ENCODE measurements at places on chromosomes 16 and 17. TPM values are rescaled to one million over a fixed set of nuclear protein-coding genes. Genes with fewer than 3 reads are reported as not detected.

Gene RPS15A
- total RNA-seq, result 767 TPM

Gene RCVRN
- total RNA-seq, result 0.48 TPM

Gene RND2
- total RNA-seq, result 0.56 TPM

DNA sequence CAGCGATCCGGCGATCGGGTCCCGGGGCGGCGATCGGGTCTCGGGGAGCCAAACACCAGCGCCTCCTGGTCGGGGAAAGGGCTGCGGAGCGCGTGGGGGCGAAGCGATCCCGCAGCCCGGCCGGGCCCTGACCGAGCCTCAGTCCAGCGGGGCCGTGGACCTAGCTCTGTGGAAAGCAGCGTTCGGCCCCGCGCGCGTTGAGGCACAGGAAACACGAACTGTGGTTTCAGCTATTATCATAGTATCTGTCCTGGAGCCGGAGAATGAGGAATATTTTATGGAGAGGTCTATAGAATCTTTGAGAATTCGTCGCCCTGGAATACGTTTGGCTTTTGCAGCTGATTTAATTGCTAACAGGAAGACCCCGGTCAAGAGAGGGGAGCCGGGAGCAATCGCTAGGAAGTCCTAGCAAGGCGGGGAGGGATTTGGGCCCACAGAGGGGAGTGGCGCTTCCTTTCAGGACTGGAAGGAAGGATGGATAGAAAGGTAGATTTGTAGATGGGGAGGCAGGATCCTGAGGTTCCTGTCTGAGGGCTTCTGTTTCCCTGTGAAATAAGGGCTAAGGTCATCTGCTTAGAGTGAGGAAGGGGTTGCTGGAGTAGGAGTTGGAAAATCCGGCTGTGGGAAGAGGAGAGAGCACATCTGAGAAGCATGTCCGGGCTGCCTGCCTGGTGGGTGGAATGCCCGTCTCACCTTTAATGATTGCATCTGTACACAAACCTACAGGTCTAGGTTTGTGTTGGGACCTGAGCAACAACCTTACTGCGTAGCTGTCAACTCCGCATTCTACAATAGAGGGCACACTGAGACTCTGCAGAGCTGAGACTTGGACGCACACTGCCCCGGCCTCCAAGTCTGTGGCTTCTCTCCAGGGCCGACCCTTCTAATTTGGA, 770 bp downstream of the CCNF start:
- H3K27me3 ChIP-seq, result no peaks in the 10 kb centered on the region
- peaks cover 23% of the 10 kb centered on the region for H3K36me3 ChIP-seq
- H3K4me1 ChIP-seq, result peaks cover 17% of the 10 kb centered on the region
- H3K27ac ChIP-seq, result peak overlapping the region; percentile 49
- peak overlapping the region; percentile 76 for H3K4me3 ChIP-seq

GRCh38 chr16:66212428-66212827, 154.1 kb upstream of the CDH5 start:
- H3K27ac ChIP-seq, result no peak overlapping the region
- no peak overlapping the region for H3K4me3 ChIP-seq
- DNase-seq, result no peak
- H3K27me3 ChIP-seq, result no peaks in the 10 kb centered on the region

- peak overlapping the region; percentile 63 for H3K4me3 ChIP-seq
- no peak for DNase-seq
- no peak overlapping the region for H3K27ac ChIP-seq
- no peaks in the 10 kb centered on the region for H3K27me3 ChIP-seq
- no peaks in the 10 kb centered on the region for H3K36me3 ChIP-seq
- no peaks in the 10 kb centered on the region for H3K4me1 ChIP-seq
Observed at GRCh38 chr17:36182176-36183000, 6.0 kb upstream of the TBC1D3B start.

GRCh38 chr17:75695830-75696271, 25.4 kb upstream of the ITGB4 start:
- H3K4me3 ChIP-seq, result no peak overlapping the region
- peaks cover 57% of the 10 kb centered on the region for H3K36me3 ChIP-seq
- H3K27ac ChIP-seq, result peak overlapping the region; percentile 85
- no peaks in the 10 kb centered on the region for H3K27me3 ChIP-seq

DNA sequence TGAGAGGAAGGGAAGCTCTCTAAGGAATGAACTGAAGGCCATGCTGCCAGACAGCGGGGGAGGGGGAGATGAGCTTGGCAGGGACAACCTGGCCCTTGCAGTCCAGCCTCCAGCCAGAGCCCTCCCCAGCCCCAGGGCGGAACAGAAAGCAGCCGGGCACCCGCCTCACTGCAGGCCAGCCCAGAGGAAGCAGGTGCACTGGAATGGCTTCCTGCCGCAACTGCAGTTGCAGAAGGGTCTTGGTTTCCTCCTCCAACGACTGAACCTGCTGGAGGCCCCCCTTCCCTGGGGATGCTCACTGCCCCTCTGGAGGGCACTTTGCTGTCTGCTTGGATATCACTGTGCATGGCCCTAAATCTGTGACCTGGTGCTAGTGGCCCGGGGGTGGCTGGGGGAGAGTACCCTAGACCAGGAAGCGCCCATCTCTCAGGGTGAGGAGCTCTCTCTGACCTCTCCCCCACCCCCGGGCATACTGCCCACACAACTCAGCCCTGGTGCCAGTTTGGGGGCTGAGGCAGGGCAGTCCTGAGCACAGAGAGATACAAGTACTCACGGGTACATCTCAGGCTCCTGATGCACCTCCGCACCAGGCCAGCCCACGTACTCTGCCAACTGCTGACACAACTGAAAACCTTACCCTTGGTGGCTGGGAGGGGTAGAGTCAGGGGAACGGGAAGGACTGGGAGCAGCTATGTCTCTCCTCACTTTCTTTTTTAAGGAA, 41.1 kb downstream of the MYO18A start:
- H3K27ac ChIP-seq, result peak overlapping the region; percentile 92
- peak overlapping the region; percentile 35 for H3K4me3 ChIP-seq
- peaks cover 76% of the 10 kb centered on the region for H3K4me1 ChIP-seq
- H3K27me3 ChIP-seq, result no peaks in the 10 kb centered on the region
- H3K36me3 ChIP-seq, result peaks cover 11% of the 10 kb centered on the region
- DNase-seq, result peak; percentile 72

DNA sequence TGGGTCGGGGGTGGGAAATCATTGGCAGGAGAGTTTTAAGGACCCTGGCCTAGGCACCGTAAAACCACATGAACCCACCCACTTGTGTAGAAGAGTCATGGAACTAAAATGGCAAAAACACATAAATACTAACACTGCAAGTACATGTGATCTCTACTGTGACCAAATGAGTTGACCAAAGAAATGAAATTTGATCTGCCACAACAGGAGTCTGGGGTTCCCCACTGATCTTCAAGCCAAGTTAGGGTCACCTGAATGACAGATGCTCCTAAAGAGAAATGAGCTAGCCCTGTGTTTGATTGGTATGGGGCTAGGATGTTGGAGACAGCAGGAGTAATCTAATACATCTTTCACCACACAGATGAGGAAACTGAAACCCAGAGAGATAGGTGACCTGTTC, 21.5 kb upstream of the SKAP1 start:
- H3K4me1 ChIP-seq, result no peaks in the 10 kb centered on the region
- no peak overlapping the region for H3K4me3 ChIP-seq
- H3K27me3 ChIP-seq, result peaks cover 23% of the 10 kb centered on the region

DNA sequence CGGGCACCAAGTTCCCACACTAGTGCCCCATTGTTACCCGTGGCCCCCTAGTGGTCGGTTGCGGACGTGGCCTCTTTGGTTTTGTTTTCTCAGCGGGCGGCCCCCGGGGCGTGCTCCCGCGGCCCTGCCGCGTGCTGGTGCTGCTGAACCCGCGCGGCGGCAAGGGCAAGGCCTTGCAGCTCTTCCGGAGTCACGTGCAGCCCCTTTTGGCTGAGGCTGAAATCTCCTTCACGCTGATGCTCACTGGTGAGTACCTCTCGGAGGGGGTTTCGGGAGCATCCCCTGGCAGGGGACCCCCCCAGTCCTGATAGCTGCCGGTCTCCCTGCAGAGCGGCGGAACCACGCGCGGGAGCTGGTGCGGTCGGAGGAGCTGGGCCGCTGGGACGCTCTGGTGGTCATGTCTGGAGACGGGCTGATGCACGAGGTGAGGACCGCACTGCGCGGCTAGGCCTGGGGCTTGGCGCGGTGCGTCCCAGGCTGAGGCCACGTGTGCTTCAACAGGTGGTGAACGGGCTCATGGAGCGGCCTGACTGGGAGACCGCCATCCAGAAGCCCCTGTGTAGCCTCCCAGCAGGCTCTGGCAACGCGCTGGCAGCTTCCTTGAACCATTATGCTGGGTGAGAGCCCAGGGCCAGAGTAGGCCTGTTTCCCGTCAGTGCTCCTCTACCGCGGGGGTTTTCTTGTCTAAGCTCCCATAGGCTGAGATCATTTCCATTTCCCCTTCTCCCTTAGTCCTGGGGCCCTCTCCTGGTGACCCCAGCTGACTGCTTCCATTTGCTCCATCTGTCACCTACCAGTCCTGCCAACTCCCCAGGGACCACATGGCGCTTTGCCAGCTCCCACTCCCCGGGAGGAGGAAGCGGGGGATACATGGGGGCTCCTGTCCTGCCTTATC, 1.7 kb downstream of the SPHK1 start:
- no peak overlapping the region for H3K27ac ChIP-seq
- peak; percentile 81 for DNase-seq
- no peaks in the 10 kb centered on the region for H3K27me3 ChIP-seq

- no peak overlapping the region for H3K4me3 ChIP-seq
- H3K27me3 ChIP-seq, result no peaks in the 10 kb centered on the region
- no peak overlapping the region for H3K27ac ChIP-seq
- no peaks in the 10 kb centered on the region for H3K4me1 ChIP-seq
- DNase-seq, result no peak
Observed at GRCh38 chr16:89517128-89517527, 8.9 kb downstream of the SPG7 start.

DNA sequence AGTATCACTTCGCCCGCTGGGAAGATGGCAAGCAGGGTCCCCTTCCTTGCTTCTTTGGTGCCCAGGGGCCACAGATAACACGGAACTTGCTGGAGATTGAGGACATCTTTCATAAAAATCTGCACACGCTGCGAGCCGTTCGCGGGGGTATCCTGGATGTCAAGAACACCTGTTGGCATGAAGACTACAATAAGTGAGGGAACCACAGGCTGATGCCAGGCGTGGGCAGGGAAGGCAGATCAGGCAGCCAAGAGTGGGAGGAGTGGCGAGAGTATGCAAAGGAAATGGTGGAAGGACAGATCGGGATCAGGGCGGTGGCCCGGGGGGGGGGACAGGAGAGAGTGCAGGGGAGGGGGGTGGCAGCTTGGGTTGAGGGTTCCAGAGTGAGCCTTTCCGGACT, 22.2 kb downstream of the DNAH2 start:
- no peaks in the 10 kb centered on the region for H3K27me3 ChIP-seq
- H3K4me3 ChIP-seq, result no peak overlapping the region
- no peak overlapping the region for H3K27ac ChIP-seq
- no peaks in the 10 kb centered on the region for H3K4me1 ChIP-seq
- DNase-seq, result no peak
- H3K36me3 ChIP-seq, result no peaks in the 10 kb centered on the region

DNA sequence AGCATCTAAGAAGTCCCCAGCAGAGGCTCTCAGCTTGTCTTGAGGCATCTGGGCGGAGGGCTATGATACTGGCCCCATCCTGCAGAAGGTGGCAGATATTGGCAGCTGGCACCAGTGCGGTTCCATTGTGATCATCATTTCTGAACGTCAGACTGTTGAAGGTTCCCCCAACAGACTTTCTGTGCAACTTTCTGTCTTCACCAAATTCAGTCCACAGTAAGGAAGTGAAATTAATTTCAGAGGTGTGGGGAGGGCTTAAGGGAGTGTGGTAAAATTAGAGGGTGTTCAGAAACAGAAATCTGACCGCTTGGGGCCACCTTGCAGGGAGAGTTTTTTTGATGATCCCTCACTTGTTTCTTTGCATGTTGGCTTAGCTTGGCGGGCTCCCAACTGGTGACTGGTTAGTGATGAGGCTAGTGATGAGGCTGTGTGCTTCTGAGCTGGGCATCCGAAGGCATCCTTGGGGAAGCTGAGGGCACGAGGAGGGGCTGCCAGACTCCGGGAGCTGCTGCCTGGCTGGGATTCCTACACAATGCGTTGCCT, at the start of gene CIITA:
Gene CIITA (plus strand): TSS at position 404 of the 543 bp plus-strand sequence. CDS start 129 bp downstream, at position 533.
- DNase-seq, result peak; percentile 70
- H3K4me1 ChIP-seq, result peaks cover 66% of the 10 kb centered on the region
- no peaks in the 10 kb centered on the region for H3K36me3 ChIP-seq
- H3K27ac ChIP-seq, result peak within 1 kb of the TSS; percentile 82
- H3K27me3 ChIP-seq, result no peaks in the 10 kb centered on the region

DNA sequence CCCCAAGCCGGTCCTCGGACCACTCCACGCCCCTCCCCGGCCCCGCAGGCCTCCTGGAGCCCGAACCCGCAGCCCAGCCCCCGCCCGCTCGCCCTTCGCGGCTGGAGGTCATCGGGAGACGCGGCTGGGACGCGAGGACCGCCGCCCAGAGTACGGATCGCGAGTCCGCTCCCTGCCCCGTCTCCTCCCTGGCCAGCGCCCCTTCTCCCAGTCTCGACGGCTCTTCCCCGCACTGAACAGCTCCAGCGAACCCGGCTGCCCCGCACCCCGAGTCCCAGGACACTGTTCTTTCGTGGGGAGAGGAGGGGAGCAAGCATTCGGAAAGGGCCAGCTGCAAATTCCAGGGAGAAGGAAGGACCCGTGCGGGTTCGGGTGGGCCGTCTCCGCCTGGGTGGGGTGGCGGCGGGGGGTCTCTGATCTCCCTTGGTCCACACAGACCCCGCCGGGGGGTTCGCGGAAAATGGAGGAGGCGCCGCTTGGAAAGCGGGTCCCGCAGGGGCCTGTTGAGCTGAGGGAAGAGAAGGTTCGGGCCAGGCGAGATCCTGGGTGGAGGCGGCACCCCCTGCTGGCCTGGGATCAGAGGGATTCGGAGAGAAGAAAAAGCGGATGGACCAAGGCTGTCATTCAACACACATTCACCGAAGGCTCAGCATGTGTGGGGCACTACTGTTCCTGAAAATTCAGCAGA, 632 bp upstream of the RTN4RL1 start:
- H3K4me1 ChIP-seq, result peaks cover 35% of the 10 kb centered on the region
- peak; percentile 79 for DNase-seq
- H3K36me3 ChIP-seq, result no peaks in the 10 kb centered on the region
- peak overlapping the region; percentile 57 for H3K4me3 ChIP-seq

GRCh38 chr16:3266873-3267537, 10.6 kb upstream of the MEFV start:
- H3K27ac ChIP-seq, result no peak overlapping the region
- H3K4me1 ChIP-seq, result peaks cover 26% of the 10 kb centered on the region
- DNase-seq, result no peak
- no peak overlapping the region for H3K4me3 ChIP-seq
- H3K36me3 ChIP-seq, result peaks cover 29% of the 10 kb centered on the region
- H3K27me3 ChIP-seq, result no peaks in the 10 kb centered on the region

GRCh38 chr16:35302859-35303258, 1843.4 kb downstream of the TP53TG3F start:
- no peaks in the 10 kb centered on the region for H3K4me1 ChIP-seq
- no peak overlapping the region for H3K4me3 ChIP-seq
- H3K27ac ChIP-seq, result no peak overlapping the region
- DNase-seq, result no peak
- no peaks in the 10 kb centered on the region for H3K36me3 ChIP-seq

DNA sequence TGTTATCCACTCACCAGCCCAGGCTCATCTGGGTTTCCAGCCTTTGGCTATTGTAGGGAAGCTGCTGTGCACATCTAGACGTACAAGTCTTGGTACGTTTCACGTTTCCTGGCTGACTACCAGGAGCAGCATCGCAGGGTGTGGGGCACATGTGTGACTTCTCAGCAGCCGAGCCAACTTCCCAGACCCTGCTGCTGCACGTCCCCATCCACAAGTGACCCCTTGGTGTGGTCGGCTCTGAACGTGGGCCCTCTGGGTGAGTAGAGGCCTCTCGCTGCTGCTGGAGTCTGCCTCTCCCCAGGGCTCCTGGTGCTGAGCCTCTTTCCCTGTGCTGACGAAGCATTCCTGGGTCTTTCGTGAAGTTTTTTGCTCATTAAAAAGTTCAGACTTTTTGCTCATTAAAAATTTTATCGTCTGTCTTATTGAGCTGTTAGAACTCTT, 70.2 kb upstream of the ZNF750 start:
- H3K27ac ChIP-seq, result no peak overlapping the region
- H3K4me1 ChIP-seq, result no peaks in the 10 kb centered on the region
- no peak overlapping the region for H3K4me3 ChIP-seq
- peaks cover 27% of the 10 kb centered on the region for H3K36me3 ChIP-seq
- DNase-seq, result no peak
